ENCODE measurements at places on chromosomes 16 and 17.
A peak's percentile ranks its signal among the peaks of the same experiment; 100 is the strongest.

- DNase-seq: peak; percentile 66
Observed at GRCh38 chr16:89536886-89537548, 23.5 kb upstream of the RPL13 start.

DNA sequence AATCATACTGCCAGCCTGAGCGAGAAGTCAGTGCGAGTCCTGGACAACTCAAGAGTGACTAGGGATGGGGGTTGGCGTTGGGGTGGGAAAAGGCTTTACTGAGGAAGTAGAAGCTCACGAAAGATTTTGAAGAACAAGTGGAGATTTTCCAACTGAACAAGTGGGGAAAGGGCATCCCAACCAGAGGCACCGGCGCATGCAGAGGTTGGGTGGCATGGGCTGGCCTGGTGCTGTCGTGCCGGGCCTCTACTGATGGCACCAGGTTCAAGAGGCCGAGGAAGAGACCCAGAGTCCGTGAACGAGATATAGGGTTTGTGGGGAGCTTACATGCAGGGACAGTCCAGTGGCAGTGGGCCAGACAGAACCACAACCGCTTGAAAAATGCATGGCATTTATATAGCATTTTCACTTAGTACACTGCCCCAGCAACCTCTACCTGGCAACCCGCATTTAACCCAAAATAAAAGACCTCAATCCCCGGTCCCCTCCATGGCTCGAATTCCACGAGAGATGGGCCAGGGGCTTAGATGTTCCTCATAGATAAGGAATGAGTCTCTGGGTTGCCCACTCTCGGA is 7.7 kb upstream of the ITGA3 start:
- no peak for DNase-seq

- peak; percentile 85 for DNase-seq
Observed at GRCh38 chr17:44689477-44690217, at the start of gene CCDC43. CCDC43 (minus strand) TSS chr17:44689776; CDS start chr17:44689753, 23 bp downstream.

DNA sequence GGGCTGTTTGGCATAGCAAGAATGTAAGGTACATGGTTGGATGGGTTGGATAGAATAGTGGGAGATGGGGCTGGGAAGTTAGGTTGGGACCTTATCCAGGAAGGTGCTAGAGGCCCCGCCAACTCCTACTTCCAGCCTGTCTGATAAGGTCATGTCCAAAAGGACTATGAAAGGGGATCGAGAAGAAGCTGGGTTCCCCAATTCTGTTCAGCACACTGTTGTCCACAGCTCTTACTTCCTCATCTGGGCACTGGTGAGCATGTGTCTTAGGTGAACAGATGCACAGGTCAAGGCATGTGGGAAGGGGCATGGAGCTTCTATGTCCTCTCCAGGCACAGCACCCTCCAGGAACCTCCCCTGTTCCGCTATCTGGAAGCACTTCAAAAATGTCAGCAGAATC is 5.6 kb upstream of the ULK2 start:
- DNase-seq: no peak

DNA sequence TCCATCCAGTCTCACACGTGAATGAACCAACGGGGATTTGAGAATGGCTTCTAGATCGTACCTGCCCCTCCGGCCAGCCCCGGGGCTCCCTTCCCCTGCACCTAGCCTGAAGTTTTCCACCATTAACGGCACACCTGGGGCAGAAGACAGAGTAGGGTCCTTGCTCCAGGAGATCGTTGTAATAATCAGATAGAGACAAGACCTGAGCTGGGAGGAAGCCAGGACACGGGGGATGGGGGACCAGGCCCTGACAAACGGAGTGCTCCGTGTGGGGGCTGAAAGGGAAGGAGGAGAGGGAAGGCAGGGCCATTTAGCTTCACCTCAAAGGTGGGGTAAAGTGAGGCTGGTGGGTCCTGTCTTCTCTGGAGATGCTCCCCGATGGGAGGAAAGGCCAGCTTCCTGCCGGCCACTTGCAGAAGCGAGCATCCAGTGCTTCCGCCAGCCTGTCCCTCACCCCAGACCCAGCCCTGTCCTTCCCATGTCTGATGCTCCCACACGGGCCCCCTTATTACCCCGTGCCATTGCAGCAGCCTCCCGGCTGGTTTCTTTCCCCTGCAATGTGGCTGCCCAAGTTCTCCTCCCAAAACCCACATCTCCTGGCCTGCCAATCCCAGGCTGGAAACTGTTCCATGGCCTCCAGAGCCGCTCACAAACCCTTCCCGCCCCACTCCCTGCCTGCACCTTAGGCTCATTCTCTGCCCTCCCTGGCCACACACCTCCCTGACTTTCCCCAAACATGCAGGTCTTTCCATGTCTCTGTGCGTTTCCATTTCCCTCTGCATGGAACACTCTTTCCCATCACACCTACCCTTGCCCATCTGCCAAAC is 79.3 kb downstream of the MRC2 start:
- no peak for DNase-seq

GRCh38 chr16:4700380-4700996 is 7.1 kb downstream of the NUDT16L1 start:
- no peak for DNase-seq

- DNase-seq: no peak
Observed at GRCh38 chr17:29037739-29038084, 5.2 kb upstream of the PIPOX start.

GRCh38 chr17:47813077-47813476 is 8.5 kb downstream of the OSBPL7 start:
- no peak for DNase-seq

- DNase-seq: no peak
Observed at GRCh38 chr17:7220593-7221277, 997 bp downstream of the ACADVL start.

DNA sequence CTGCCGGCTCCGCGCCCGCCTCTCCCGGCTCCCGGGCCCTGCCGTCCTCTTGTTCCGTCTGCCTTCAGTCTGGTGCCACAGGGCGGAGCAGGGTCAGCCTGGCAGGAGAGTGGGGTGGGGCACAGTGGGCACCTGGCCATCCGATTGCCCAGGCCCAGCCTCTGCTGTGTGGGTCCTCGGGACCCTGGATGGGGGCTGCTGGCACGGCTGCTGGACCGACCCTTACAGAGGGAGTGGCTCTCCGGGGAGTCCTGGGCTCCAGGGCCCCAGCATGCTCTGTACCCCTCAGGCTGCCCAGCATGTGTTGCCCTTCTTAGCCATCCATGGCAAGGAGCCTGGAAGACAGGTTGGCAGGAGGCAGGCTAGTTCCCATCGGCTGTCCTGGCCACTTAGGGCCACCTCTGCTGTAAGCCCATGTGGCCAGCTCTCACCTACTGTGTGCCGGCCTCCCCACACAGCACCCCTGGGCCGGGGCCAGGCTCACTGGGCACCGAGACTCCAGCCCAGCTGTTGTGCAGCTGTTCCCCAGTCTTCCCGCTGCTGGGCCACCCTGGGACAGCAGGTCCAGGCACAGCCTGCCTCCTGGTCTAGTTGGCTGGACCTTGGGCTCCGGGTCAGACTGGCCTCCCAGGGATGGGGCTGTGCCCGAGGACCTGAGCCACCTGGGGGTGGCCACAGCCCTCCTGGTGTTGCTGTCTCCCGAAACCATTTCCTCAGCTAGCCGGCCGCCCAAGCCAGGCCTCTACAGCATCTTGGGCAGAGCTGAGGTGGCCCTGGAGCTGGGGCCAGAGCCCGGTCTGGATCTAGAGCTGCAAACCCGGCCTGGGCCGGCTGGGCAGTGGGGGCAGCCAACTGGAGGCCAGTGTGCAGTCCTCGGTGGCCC is 24.9 kb downstream of the BAHCC1 start:
- no peak for DNase-seq

GRCh38 chr17:77151186-77151585 is 10.4 kb downstream of the SEC14L1 start:
- DNase-seq: no peak
